MM.1S (cell line): ENCODE measurements at places on chromosomes 3 and 15.

- no peak for DNase-seq
These were observed 209.2 kb downstream of the NSUN3 start for GRCh38 chr3:94272016-94272415.

DNA sequence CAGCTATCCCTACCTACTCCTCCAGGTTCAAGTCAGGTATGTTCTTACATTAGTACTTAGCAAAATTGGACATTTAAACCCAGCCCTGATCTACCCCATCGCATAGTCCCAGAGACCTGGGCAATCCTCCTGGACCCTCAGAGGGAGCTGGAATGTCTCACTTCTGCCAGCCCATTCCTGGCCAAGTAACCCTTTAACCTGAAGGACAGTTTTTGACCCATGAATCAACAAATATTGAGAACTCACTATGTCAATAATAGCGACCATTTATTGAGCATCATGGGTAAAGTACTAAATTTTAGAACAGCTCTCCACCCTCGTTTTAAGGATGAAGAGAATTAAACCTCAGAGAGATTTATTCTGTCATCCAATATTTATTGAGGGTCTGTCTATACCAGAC is 70.4 kb downstream of the RBPMS2 start:
- no peak for DNase-seq

- DNase-seq = no peak
These were observed 409.0 kb upstream of the PROK2 start for GRCh38 chr3:72193771-72194430.

GRCh38 chr15:48411971-48412591 is 80.9 kb downstream of the DUT start:
- DNase-seq = no peak

DNA sequence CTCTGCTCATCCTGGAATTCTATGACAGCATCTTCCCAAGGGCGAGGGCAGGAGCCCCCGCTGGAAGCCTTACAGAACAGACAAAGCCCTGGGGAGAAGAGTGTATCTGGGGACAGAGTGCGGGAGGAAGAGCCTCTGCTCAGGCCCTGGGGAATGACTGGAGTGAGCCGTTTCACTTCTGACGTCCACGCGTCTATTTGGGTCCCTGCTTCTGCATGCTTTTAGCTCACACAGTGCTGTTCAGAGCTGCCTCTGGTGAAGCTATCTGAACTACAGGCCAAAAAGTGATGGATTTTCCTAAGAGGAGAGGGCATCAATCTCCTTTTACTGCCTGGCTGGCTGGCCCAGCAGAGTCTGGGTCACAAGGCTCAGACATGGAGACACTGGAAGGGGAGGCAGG is 311.8 kb downstream of the NTRK3 start:
- DNase-seq = no peak

GRCh38 chr3:138943724-138944653 is 2.9 kb downstream of the FOXL2 start:
- no peak for DNase-seq

DNA sequence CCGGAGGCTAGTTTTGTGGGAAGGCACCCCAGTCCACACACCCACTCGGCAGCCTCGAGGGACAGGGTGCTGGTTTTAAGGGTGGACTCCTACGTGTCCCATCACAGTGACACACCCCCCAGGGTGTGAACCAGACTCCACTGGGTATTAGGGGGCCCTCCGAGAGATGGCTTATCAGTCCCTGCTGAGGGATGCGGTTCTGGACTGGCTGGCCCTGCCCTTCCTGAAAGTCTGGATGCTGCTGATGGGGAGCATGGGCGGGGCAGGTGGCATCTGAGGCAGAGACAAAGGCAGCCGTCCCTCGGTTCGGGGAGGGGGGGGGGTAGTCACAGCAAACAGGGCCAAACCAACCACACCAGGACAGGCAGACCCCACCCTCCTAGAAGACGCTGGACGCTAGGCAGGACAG is 939 bp upstream of the ULK3 start:
- DNase-seq = no peak

DNA sequence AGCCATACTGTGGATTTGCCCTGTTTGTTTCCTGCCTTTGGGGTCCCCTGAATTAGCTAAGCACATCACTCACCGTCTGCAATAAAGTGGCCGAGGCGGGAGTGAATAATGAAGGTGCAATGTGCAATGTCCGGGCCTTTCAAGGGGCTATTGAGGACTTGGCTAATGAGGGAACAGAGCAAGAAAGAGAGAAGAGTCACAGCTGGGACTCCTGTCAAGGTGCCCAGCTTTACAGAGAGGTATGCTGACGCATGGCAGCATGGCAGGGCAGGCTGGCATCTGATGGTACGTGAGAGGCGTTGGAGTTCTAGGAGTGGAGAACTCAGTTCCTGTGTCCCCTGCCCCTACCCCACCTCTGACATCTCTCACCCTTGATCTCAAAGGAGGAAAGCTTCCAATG is 13.8 kb upstream of the ATP2B2 start:
- no peak for DNase-seq

DNA sequence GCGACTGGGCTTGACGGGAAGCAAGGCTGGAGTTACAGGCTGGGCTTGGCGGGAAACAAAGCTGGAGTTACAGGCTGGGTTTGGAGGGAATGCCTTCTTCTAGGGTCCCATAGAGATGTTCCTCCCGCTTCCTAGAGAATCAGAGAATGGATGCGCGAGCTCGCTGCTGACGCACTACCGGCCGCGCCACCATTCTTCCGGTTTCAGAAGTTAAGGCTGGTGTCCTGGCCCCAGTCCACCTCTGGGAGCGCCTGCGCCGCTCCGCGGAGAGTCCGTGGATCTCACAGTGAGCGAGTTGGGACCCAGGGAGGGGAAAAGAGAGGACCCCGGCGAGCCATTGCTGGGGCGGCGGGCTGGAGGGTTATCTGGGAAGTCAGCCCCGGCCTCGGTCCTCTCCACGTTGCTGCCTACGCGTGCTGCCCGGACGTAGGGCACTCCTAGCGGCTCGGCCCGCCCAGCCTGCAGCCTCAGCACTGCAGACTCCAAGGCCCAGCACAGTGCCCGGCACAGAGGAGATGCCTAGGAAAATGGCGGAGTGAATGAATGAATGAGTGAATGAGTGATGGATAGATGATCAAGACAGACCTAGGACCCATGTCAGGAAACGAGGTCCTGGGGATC is at the start of gene ZNF502:
TSS of gene ZNF502 (plus strand) at position 206 of the 621 bp plus-strand sequence. CDS start 7,602 bp downstream, outside the sequence.
- DNase-seq = no peak

- peak; percentile 100 for DNase-seq
These were observed 16.8 kb upstream of the MCCC1 start for GRCh38 chr3:183116025-183116614.

DNA sequence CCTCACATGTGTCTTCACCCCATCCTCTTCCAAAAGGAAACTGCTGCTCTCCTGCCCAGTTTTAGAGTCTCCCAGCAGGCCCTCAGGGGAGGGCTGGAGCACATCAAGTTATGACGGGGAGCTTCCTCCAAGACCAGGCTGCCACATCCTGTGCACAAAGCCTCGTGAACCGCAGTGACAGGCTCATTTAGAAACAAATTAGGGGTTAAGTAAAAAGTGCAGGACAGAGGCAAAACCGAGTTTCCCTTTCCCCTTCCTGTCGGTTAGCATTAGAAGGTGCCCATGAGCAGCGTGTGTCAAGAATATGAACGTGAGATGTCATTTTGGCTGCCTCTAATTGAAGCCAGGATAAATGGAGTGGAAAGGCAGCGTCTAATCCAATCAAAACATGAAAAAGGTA is 199.7 kb downstream of the ARRDC4 start:
- DNase-seq = peak; percentile 68

DNA sequence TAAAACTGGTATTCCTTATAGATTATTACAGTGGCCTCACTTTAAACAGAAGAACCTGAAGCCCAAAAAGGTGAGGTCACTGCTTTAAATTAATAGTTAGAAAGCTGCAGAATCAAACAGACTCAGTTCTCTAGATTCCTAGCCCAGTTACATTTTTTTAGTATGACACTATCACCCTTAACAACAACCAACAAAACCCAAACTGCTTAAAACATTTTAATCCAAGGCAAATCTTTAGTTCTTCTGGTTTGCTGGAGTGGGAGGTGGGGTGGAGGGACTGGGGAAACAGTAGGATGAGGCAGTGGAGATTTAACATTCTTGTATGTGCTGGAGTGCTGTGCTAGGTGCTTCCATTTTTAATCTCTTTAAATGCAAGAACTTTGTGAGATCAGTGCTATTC is 631.6 kb upstream of the KCNMB2 start:
- no peak for DNase-seq

- DNase-seq = peak; percentile 21
These were observed 52.6 kb downstream of the CCK start for GRCh38 chr3:42213417-42213816.

DNA sequence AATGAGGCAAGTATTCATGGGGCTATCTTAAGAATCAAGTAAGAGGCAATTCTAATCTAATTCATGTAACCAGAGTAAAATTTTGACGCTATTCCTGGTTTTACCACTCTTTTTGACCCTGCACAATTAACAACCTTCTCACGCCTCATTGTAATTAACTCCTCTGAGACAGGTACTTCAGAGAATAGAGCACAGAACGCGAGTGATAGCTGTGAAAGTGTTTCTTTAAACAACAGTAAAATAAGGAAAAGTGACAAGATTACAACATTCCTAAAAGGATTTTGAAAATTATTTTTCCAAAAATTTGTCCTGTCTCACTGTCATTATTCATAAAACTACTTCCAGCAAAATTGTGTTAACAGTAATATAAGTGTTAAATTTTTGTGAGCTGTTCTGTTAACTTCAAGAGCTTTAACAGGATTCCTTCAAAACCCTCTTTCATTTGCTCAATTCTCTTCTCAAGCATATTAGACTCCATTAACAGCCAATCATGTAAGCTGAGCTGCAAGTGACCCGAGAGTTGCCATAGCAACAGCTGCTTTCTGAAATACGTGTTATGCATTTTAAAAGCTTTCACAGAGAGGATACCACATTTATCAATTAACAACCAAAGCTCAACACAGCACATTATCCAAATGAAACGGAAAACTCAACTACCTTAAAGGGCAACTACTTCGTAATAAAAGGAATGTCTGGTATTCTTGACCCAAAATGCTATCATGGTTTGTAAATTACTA is 93.1 kb downstream of the STAG1 start:
- DNase-seq = no peak

- no peak for DNase-seq
These were observed 17.5 kb upstream of the KCTD6 start for GRCh38 chr3:58474348-58474911.

DNA sequence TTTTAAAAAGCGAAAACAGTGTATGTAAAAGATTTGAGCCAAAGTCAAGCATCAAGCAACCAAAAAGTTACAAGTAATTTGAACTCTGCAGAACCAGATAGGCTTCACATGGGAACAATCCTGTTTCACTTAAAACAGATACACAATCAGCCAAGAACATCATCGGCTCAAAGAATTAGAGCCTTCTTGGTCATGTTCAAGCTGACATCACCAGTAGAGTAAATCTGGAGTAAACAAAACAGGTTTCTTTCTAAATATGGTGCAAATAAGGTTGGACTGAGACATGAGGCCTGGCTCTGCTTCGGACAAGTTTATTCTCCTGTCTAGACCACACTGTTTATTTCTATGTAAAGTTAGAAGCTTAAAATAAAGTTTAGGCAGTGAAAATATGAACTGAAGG is 116.0 kb downstream of the GMNC start:
- DNase-seq = no peak

DNA sequence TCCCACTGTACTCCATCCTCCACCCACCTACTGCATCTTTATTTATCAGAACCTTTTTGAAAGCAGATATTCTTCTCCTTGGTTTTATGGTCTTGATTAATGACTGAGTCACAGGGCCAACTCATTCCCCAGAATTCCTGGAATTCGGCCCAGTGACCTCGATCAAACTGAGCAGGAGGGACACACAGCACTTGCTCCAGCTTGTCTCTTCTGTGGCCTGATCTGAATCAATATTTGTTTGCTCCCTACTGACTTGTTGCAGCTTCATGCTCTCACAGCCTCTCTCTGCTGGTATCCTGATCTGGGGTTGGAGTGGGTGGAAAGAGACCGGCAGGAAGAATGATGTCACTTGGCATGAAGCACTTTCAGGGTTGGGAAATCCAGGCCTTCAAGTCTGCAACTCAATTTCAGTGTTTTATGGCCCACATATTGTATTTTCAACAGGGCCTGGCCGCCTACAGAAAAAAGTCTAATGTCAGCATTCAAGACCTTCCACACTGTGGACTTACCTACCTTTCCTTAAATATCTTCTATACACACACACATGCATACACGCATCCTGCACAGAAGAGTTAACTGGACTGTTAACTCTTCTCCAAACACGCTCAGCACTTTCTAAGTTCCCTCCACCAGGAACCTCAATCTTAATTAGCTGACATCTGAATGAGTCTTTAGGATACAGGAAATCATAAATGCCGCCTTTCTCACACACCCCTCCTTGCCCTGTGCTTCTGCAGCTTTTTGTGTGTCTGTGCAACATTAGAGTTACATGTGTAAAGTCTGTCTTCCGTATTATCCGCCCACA is 4.6 kb downstream of the ANXA2 start:
- no peak for DNase-seq

DNA sequence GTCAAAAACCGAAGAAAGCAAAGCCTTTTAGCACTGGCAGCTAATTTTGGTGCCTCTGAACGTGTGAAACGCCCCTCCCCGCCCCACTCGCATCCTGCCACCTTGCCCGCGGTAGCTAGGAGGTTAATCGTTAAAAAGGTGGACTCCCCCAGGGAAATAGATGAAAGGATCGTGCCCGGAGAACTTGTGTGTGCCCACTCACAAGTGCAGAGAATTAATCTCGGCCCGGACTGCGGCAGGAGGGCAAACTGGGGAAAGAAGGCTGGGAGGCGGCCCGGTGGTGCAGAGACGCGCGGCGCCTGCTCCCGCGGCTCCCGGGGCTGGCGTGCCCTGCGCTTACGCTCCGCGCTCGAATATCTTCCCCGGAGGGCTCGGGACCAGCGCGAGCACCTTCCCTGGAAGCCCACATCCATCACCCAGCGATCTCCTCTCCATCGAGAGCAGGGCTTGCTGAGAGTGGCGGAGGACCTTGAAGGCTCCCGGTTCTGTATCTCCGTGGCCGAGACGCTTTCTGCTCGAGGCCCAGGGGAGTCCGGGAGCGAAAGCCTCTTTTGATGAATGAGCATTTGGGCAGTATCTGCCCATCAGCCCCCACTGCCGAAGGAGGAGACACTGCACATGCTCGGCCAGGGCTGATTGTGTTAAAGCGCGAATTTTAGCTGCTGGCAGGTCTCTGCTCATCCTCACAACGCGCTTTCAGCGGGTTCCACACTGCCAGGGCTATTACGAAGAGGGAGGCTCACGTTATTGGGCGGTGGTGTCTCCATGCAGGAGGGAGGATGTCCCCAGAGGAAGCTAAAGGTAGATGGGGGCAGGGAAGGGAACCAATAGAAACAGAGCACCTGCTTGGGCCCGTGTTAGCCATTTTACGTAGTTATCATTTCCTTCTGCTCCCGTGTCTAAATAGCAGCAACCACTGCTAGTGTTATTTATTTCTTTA is 1.3 kb upstream of the SPTSSB start:
- no peak for DNase-seq
